ENCODE measurements at places on chromosomes 7 and 10.
A peak's percentile ranks its signal among the peaks of the same experiment; 100 is the strongest.

GRCh38 chr7:36171503-36171902, 18.4 kb downstream of the EEPD1 start:
- DNase-seq = no peak

DNA sequence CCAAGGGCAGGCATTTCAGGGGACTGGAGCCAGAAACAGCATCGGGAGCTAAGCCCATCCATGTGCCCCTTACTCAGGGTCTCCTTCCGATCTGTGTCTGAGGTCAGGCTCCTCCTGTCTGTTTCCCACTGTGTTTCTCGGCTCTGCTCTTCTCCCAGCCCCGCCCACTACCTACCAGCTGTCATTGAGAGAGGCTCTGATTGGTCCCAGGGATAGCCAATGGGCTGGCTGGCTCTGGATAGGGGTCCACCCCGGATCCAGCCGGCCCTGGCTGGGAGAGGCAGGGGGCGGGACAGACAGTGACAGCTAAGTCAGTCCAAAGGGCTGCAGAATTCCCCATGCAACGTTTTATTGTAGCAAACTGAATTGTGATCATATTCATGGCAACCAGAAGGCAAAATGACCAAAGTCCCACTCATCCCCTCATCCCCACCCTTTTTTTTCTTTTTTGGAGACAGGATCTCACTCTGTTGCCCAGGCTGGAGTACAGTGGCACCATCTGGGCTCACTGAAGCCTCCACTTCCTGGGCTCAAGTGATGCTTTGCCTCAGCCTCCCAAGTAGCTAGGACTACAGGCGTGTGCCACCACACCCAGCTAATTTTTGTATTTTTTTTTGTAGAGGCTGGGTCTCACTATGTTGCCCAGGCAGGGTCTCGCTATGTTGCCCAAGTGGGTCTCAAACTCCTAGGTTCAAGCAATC, 76.3 kb downstream of the CLIP2 start:
- DNase-seq = peak; percentile 70

DNA sequence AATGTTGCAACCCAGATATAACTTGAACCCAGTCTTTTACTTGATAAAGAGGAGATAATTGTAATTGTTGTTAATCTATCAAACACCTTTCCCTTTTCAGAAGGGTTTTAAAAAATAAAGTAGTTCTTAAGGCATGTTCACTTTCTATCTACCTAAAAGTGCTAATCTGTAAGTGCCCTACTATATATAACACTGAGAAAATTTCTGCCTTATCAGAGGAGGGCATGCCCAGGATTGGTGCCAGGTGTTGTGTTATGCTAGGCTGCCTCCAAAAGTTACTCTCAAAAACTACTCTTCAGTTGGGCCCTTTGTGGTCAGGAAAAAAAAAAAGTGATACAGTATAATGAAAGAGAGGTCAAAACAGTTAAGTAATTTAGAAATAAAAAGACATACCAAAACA, 36.3 kb downstream of the SMNDC1 start:
- no peak for DNase-seq

DNA sequence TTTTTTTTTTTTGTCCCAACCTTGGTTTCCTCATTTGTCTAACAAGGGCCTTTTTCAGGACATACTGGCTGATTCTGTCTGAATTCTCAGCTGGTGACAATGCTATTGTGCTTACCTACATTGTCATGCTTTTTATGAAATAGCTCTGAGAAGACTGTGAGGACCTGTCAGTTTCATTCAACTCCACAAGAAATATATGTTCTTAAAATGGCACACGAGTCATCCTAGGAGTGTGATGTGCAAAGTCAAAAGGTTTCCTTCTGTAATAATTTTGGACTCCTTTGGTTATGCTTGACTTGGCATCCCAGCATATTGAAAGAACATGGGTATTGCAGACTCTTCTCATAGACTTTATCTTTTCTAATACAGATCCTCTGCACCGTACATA, 316.0 kb downstream of the GFRA1 start:
- no peak for DNase-seq

DNA sequence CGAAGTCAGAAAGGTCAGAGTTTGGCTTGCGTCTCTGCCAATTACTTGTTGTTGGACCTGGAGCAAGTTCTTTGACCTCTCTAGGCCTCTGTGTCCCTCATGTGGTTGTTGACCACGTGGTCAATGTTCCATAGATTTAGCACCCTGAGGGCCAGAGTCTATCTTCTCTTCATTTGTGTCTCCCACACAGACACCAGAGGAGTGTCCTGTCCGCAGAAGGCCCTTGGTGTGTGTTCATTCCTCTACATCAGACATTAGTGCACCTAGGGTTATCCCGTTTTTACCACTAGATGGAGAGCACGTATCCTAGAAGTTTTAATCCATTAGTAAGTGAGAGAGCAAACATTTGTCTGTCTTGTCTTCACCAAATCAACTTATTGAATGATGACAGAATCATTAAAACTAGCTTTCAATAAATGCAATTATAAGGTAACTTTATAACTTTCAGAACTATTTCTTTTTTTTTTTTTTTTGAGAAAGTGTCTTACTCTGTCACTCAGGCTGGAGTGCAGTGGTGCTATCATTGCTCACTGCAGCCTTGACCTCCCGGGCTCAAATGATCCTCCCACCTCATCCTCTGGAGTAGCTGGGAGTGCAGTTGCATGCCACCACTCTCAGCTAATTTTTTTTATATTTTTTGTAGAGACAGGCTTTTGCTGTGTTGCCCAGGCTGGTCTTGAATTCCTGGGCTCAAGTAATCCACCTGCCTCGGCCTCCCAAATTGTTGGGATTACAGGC, 122.5 kb upstream of the ANKRD1 start:
- DNase-seq = no peak

- DNase-seq = no peak
These were observed 17.8 kb upstream of the INSIG1 start for GRCh38 chr7:155279787-155280445.

- no peak for DNase-seq
These were observed 2.2 kb downstream of the ANXA11 start for GRCh38 chr10:80202934-80203834.

- DNase-seq = no peak
These were observed 327.3 kb downstream of the HTR7 start for GRCh38 chr10:90530521-90530920.

GRCh38 chr7:89777499-89777898, 376.8 kb upstream of the STEAP1 start:
- DNase-seq = no peak

DNA sequence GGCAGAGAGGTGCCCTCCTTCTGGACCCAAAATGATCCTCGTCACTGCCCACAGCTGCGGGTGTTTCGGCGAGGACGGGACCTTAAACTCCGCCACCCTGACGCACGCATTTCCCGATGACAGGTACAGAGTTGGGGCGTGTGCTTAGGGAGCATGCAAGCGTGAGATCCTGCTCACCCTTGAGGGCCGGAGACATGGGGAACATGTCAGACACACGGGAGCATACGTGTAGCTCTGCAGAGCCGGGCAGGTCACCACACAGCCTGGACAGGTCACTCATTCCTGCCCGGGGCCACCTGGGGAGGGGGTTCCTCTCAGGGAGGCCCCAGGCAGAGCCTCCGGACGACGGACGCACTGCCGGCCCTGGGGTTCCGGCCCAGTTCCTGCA, 57.6 kb upstream of the PDGFA start:
- DNase-seq = no peak

Measured in NT2/D1 (cell line).